Panc1 (cell line): ENCODE measurements at places on chromosomes 5 and 9.

- DNase-seq = no peak
These were observed 913.4 kb downstream of the TLE1 start for GRCh38 chr9:80775971-80776370.

- no peak for DNase-seq
These were observed 16.2 kb upstream of the ATP6V1G1 start for GRCh38 chr9:114571391-114571790.

GRCh38 chr9:26033336-26033735 is 355.1 kb upstream of the TUSC1 start:
- no peak for DNase-seq

GRCh38 chr9:117273612-117274011 is 141.2 kb downstream of the ASTN2 start:
- no peak for DNase-seq

- no peak for DNase-seq
These were observed 20.6 kb downstream of the TPPP start for GRCh38 chr5:672329-673160.

GRCh38 chr9:33159777-33160127 is 7.4 kb downstream of the B4GALT1 start:
- DNase-seq = no peak

DNA sequence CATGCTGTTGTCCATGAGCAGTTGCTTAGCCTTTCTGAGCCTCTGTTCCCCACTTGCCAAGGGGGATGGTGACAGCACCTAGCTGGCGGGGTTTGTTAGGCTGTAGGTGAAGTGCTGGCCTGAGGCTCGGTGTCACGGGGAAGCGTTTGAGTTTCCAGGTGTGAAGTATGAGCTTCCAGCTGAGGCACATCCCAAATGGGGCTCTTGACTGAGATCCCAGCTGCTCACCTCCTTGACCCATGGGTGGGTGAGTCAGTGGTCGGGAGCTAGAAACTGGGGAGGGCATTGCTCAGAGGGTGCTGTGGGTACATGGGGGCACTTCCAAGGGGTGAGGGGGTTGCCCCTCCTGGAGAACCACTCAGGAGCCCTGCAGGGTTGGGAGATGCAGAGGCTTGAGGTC is 26.4 kb upstream of the RNF130 start:
- no peak for DNase-seq

DNA sequence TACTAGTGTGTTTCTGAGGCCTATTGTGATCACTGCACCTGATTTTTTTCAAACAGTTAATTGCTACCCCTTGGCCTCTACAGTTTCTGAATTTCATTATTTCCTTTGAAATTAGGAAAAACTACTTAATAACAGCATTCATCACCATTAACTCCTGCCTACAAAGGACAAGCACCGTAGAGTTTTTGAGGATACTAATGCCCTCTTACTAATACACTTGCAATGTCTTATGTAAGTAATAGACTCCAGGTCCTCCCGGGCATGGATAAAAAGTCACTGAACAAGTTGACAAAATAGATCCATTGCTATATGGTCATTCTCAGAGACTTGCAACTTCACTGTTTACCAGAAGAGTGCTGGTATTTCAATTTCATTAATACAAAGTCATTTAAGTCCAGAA is 1172.5 kb downstream of the CDH12 start:
- DNase-seq = no peak

GRCh38 chr5:72711351-72711750 is 105.1 kb upstream of the TNPO1 start:
- DNase-seq = no peak
